ENCODE measurements at places on chromosomes 6 and 20.

GRCh38 chr20:2780948-2781347 is 19.5 kb downstream of the CPXM1 start:
- DNase-seq = no peak

DNA sequence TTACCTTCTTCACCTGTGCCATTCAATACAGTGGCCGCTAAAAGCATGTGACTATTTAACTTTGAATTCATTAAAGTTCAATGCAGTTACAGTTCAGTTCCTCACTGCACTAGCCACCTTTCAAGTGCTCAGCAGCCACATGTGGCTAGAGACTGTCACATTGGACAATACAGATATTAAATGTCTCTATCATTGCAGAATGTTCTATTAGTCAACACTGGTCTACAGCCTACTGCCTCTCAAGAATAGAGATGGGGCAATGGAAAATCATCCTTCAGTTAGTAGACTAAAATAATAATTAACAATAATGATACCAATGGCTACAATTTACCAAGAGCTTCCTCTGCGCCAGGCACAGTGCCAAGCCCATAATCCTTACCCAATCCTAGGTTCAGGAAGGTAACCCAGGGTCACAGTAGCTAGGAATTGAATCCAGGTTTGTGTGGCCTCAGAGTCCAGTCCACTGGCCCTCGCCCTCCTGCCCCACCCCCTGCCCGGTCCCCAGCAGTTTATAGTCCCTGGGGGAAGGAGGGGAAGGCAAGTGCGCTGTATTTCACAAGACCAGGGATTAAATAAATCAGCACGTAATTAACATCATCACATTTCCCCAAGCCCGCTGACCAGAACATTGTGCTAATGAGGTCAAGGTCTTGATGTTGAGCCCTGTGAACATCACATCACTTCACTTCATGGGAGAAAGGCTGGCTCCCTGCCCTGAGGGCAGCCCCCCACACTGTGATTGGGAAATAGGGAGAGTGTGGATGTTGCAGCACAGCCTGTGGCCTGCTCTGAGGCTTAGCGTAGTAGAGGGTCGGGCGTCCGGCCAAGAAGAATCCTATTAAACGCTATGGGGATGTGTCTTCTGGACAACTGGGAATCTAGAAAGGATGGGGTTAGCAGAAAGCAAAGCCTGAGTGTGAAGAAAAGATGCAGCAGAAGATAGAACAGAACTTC is 147.2 kb downstream of the VEGFA start:
- DNase-seq = peak; percentile 19

DNA sequence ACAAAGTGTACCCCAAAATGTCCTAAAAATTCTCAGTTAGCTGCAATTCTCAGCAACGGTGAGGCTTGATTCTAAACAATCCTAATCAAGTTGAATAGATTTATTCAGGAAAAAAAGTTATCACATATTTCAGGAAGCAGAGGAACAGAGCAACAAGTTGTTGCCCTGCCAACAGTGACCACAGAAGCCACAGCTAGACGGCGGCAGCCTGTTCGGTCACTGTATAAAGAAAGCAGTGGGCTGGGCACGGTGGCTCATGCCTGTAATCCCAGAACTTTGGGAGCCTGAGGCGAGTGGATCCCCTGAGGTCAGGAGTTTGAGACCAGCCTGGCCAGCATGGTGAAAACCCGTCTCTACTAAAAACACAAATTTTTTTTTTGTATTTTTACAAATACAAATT is 171.2 kb upstream of the BMP5 start:
- peak; percentile 65 for DNase-seq

GRCh38 chr6:148965287-148965686 is 218.5 kb downstream of the UST start:
- no peak for DNase-seq

GRCh38 chr6:9982215-9982614 is 432.7 kb downstream of the TFAP2A start:
- no peak for DNase-seq

GRCh38 chr6:31556307-31556706 is 8.9 kb downstream of the NFKBIL1 start:
- no peak for DNase-seq

Data from HL-60 (cell line).